Lung (tissue), 17 donors: ENCODE measurements at places on chromosomes 4 and X. TPM values are rescaled to one million over a fixed set of nuclear protein-coding genes. Genes with fewer than 3 reads are reported as not detected.
A peak's percentile ranks its signal among the peaks of the same experiment; 100 is the strongest.

Gene RHOXF1
- total RNA-seq: not detected

DNA sequence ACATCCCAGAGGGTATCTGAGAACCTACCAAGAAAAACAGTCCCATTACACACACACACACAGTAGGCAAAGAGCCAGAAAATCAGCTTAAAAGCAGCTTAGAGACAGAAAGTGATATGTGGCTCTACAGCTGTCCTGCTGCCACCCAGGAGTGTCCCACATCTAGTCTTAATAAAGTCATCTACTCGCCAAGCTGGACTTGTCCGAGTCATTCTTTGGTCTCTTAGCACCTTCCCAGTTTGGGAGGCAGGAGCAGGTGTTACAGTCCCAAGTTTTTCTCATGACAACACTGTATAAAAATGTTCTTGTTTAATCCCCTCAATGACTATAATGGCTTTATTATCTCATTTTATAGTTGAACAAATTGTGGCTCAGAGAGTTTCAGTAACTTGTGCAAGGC is 252.5 kb upstream of the CASK start:
- no peaks in the 10 kb centered on the region for H3K36me3 ChIP-seq
- H3K4me1 ChIP-seq: no peaks in the 10 kb centered on the region
- H3K27me3 ChIP-seq: no peaks in the 10 kb centered on the region

DNA sequence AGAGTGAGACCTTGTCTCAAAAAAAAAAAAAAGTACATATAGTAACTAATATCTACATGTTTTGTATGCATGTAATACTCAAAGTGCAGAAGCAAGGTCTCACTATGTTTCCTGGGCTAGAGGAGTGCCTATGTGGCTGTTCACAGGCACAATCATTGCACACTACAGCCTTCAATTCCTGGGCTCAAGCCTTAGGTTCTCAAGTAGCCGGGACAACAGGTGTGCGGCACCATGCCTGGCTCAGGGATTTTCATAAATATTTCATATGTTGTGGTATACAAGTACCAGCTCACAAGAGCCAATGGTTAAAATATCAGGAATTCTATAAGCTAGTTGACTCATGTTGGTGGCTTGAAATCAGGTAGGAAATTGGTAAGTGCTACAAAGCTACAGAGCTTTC is 94.8 kb downstream of the LARP7 start:
- no peaks in the 10 kb centered on the region for H3K27me3 ChIP-seq
- no peak for DNase-seq
- H3K4me3 ChIP-seq: no peak overlapping the region
- H3K4me1 ChIP-seq: no peaks in the 10 kb centered on the region
- no peaks in the 10 kb centered on the region for H3K36me3 ChIP-seq

DNA sequence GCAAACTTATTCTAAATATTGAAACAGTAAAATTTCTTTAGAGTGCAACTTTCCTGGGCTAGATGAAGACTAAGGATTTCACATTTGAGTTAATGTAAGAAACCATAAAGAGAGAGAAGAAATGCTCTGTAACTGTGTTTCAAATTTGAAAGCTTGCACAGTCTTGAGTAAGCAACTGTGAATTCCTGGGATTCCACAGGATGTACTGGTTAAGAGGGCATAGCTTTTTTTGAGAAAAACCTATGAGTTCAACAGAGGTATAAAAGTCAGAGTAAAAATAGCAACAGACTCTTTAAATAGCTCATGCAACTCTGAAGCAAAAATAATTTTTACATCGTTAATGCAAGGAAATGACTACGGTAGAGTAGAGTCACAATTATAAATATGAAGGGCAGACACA is 25.5 kb downstream of the ZNF330 start:
- no peaks in the 10 kb centered on the region for H3K36me3 ChIP-seq
- no peak overlapping the region for H3K27ac ChIP-seq
- no peaks in the 10 kb centered on the region for H3K27me3 ChIP-seq
- no peak overlapping the region for H3K4me3 ChIP-seq
- no peaks in the 10 kb centered on the region for H3K4me1 ChIP-seq
- peak; percentile 13 for DNase-seq

GRCh38 chrX:131741103-131741581 is 197.3 kb downstream of the OR13H1 start:
- no peaks in the 10 kb centered on the region for H3K27me3 ChIP-seq
- no peaks in the 10 kb centered on the region for H3K36me3 ChIP-seq
- H3K4me3 ChIP-seq: peak overlapping the region; percentile 27
- H3K4me1 ChIP-seq: no peaks in the 10 kb centered on the region
- no peak overlapping the region for H3K27ac ChIP-seq
